Activated CD4-positive, alpha-beta memory T cell treated with anti-CD3 and anti-CD28 coated beads, Interleukin-2, amount 10 ng/mL, durations not matched to agents 7 days and 5 days (primary cell): ENCODE measurements at places on chromosomes 7 and 10. TPM values are rescaled to one million over a fixed set of nuclear protein-coding genes. Genes with fewer than 3 reads are reported as not detected.

- no peaks in the 10 kb centered on the region for H3K36me3 ChIP-seq
- H3K4me1 ChIP-seq = no peaks in the 10 kb centered on the region
- DNase-seq = no peak
- no peak overlapping the region for H3K27ac ChIP-seq
Measured at GRCh38 chr10:126931544-126931943, 26.3 kb downstream of the DOCK1 start.

GRCh38 chr7:77674878-77675277 lies 21.4 kb upstream of the RSBN1L start:
- H3K27ac ChIP-seq = no peak overlapping the region
- H3K4me3 ChIP-seq = no peak overlapping the region
- DNase-seq = no peak
- H3K36me3 ChIP-seq = no peaks in the 10 kb centered on the region
- no peaks in the 10 kb centered on the region for H3K27me3 ChIP-seq
- peaks cover 2% of the 10 kb centered on the region for H3K4me1 ChIP-seq

DNA sequence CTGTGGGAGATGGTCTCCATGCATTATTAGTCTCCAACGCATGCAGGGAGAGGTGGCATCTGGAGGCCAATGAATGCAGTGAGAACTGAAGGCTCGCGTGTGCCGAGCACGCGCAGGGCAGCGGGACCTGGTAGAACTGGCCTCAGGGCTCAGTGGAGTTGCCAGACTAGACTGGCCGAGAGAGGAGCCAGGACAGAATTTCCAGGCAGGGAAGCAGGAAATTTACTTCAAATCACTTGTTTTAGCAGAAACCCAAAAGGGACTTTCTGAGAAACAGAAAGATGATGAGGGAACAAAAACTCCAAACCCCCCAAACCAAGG lies 311.0 kb upstream of the IMMP2L start:
- H3K27ac ChIP-seq = no peak overlapping the region
- H3K4me3 ChIP-seq = no peak overlapping the region
- DNase-seq = no peak
- no peaks in the 10 kb centered on the region for H3K4me1 ChIP-seq
- H3K27me3 ChIP-seq = peaks cover 4% of the 10 kb centered on the region

GRCh38 chr7:44084701-44085100 lies 2.4 kb upstream of the POLM start:
- DNase-seq = no peak
- no peak overlapping the region for H3K4me3 ChIP-seq
- peaks cover 28% of the 10 kb centered on the region for H3K4me1 ChIP-seq
- no peak overlapping the region for H3K27ac ChIP-seq
- peaks cover 8% of the 10 kb centered on the region for H3K36me3 ChIP-seq
- H3K27me3 ChIP-seq = no peaks in the 10 kb centered on the region

GRCh38 chr10:80462299-80462980 lies 8.3 kb downstream of the TSPAN14 start:
- H3K27me3 ChIP-seq = no peaks in the 10 kb centered on the region
- no peak for DNase-seq
- H3K27ac ChIP-seq = peak overlapping the region; percentile 97
- H3K36me3 ChIP-seq = peaks cover 65% of the 10 kb centered on the region
- H3K4me1 ChIP-seq = peaks cover 99% of the 10 kb centered on the region
- H3K4me3 ChIP-seq = peak overlapping the region; percentile 28

DNA sequence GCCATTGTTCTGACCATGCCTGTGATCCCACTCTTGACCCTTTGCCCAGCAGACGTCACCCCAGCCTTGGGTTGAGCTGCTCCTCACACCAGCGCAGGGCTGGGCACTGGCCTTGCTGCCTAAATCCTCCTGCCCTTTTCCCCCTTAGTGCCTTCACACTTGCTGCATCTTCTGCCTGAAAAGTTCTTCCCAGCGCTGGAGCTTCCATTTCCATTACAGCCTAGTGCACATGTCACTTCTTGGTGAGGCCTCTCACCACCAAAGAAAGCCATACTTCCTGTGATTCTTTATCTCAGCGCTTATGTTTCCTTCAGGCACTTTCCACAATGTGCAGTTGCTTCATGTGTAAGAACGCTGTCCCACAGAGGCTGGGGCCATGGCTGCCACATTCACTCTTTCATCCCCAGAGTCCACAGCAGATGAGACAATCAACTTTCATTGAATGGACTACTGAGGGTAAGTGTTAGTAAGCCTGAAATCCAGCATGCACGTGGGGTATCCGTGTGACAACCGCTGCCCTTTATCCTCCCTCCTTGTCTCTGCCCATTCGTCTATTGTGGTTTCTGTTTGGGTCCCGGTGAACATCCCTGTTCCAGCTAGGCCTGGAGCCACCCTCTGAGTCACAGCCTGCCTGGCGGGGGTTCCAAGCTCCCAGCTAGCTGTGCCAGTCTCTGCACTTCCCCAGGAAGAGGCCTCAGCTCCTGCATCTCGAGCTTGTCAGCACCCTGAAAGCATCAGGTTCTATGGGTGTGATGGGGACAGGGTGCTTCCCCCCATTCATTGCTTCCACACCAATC lies 37.3 kb downstream of the ADRA2A start:
- peaks cover 2% of the 10 kb centered on the region for H3K27me3 ChIP-seq
- DNase-seq = no peak
- H3K4me1 ChIP-seq = peaks cover 8% of the 10 kb centered on the region
- no peak overlapping the region for H3K27ac ChIP-seq
- H3K36me3 ChIP-seq = no peaks in the 10 kb centered on the region

TMEM229A gene
- total RNA-seq = not detected

LRRD1 gene
- not detected for total RNA-seq
